ENCODE measurements at places on chromosomes 4 and X. TPM values are rescaled to one million over a fixed set of nuclear protein-coding genes. Genes with fewer than 3 reads are reported as not detected.

The RTL9 gene
- polyA plus RNA-seq: 0.02 TPM

DNA sequence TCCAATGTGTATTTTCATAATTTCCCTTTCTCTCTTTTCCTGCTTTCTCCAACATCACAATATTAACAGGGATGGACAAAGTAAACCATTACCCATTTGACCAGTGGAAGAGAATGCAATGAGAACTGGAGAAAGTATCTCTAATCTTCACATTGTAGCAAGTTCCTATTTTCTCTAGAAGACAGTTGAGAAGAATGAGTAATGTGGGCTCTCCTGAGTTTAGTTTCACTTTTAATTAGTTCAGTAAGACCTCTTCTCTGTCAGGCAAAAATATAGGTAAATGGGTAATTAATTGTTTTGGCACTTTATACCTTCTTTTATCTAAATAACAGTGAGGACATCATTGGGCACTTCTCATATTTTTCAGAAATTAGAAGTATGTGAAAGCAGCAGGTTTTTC lies 602.0 kb downstream of the GLUD2 start:
- no peak for DNase-seq

The NAT8L gene
- polyA plus RNA-seq: 0.43 TPM

DNA sequence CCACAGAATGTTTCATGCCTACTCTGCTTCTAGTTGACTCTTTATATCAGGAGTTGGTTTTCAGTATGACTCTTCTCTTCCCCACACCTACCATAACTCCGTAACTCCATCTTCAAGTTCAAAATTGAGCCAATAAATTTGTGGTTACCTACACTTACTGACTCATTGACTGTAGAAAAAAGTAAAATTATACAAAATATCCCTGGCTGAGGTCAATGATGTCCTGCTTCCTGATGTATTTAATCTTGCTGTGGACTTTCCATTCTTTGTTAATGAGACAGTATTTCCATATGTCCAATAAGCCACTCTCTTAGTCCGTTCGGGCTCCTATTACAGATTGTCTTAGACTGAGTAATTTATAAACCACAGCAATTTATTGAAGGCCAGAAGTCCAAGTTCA lies 9.9 kb upstream of the NLGN4X start:
- DNase-seq: no peak

- DNase-seq: no peak
These were observed 303.5 kb downstream of the BMPR1B start for GRCh38 chr4:95061220-95061619.

GRCh38 chr4:86927843-86928395 lies 6.9 kb upstream of the AFF1 start:
- no peak for DNase-seq

GRCh38 chr4:173301518-173302201 lies 32.5 kb downstream of the HMGB2 start:
- peak; percentile 24 for DNase-seq

The RS1 gene
- polyA plus RNA-seq: not detected

GRCh38 chrX:123186801-123187200 lies 2.7 kb downstream of the GRIA3 start:
- no peak for DNase-seq

- no peak for DNase-seq
These were observed 32.6 kb upstream of the MSMO1 start for GRCh38 chr4:165294907-165295306.

The SPIN3 gene
- 10.0 TPM for polyA plus RNA-seq

DNA sequence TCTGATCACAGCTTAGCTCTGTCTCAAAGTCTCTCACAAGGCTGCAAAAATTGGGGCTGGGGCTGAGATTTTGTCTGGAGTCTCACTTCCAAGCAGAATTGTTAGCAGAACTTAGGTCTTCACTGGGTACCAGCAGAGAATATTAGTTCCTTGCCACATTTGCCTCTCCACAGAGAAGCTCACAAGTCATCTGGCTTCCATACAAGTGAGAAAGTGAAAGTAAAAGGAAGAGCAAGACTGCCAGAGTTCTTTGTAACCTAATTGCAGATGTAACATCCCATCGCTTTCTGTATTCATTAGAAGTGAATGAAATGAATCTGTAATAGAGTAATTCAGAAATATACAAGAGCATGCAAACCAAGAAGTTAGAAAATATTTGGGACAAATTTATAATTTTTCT lies 624.1 kb upstream of the GNPDA2 start:
- no peak for DNase-seq

The AGTR2 gene
- polyA plus RNA-seq: not detected

GRCh38 chrX:331825-332495 lies 13.4 kb upstream of the GTPBP6 start:
- DNase-seq: no peak

- no peak for DNase-seq
These were observed 34.3 kb downstream of the KANTR start for GRCh38 chrX:53128097-53128749.

- no peak for DNase-seq
These were observed 228.6 kb upstream of the BCOR start for GRCh38 chrX:40326186-40326965.

All from SK-N-SH (cell line).